ENCODE measurements at places on chromosomes 1 and 21. TPM values are rescaled to one million over a fixed set of nuclear protein-coding genes. Genes with fewer than 3 reads are reported as not detected.

DNA sequence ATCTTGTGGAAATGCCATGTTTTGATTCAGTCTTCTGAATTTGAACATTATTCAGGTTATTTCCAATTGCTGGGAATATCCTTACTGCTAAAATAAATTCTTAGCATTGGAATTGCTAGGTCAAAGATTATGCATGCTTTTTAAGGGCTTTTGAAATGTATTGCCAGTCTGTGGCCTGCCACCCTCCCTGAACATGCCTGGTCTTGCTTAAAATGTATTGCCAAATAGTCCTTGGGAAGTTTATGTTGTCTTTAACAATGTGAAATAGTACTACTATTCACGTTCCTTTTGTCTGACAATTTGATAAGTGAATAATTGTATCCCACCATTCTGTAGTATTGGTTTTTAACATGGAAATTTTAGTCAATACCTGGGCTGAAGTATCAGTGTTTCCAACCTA is 13.6 kb downstream of the TARDBP start:
- DNase-seq = no peak

DNA sequence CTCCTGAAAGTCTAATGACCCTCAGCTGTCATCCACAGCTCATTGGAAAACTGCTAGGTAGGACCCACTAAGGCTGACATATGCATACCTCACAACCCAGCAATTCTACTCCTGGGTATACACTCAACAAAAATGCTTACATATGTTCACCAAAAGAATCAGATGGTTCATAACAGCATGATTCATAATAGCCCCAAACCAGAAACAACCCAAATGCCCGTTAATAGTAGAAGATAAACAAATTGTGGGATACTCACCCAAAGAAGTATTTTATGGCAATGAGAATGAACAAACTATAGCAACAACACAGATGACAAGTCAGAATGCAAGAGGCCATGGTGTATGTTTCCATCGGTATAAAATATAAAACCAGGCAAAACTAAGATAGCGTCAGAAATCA is 124.6 kb downstream of the HLCS start:
- no peak for DNase-seq

- DNase-seq = no peak
These were observed 18.3 kb downstream of the SLFNL1 start for GRCh38 chr1:41003127-41003639.

DNA sequence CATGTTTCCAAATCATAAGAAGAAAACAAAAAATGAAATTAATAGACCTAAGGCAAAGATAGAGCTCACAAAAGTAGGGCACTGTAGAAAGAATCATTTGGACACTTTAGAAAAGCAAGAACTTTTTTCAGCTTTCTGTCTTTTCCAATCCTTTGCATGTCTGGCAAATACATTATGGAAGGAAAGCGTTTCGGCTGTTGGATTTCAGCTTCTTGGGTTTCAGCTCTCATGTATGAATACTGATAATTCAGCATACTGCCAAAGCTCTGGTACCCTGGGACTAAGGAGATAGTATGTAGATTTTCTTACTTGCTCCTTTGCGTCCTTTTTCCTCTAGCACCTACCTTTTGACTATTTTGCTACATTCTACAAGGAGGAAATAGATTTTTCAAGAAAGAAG is 375.9 kb downstream of the BRINP3 start:
- DNase-seq = no peak

FAM72B gene
- 1.3 TPM for total RNA-seq

- no peak for DNase-seq
These were observed 94.5 kb downstream of the PTPRU start for GRCh38 chr1:29330856-29331255.

DNA sequence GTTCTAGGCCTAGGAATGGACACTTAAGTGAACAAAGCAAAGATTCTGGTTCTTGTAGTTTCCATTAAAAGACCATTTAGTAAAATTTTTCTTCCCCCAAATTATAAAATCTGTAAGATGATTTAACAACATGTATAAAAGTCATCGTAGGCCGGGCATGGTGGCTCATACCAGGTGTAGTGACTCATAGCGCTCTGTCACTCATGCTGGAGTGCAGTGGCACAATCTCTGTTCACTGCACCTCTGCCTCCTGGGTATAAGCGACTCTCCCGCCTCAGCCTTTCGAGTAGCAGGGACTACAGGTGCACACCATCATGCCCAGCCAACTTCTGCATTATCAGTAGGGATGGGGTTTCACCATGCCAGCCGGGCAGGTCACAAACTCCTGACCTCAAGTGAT is 9.1 kb downstream of the ASPM start:
- DNase-seq = no peak

GRCh38 chr21:21929789-21930188 is 931.6 kb downstream of the NCAM2 start:
- DNase-seq = no peak

CELSR2 gene
- 2.5 TPM for total RNA-seq

FCRLA gene
- total RNA-seq = not detected

CDC42BPA gene
- total RNA-seq = 1.5 TPM

SSR2 gene
- total RNA-seq = 196 TPM

DNA sequence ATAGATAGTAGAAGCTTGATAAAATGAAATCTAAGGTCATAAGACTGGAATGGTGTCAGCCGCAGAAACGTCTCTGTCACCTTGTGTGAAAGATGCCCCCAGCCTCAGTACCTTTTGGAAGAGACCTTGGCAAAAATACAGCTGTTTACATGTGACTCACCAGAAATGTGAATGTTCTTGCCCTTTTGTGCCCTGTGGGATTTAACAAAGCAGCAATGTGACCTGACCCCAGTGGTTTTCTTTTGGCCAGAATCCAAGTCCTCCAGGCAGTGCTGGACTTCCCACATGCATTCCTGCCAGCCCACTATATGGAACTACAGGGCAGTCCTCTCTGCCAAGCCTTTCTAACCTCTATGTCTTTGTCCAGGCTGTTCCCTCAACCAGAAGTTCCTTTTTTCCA is 27.2 kb upstream of the LRRC8C start:
- DNase-seq = no peak

GRCh38 chr1:167720965-167721616 is 691 bp upstream of the MPZL1 start:
- DNase-seq = no peak

- no peak for DNase-seq
These were observed 46.6 kb upstream of the GALNT2 start for GRCh38 chr1:230020451-230020850.

- DNase-seq = no peak
These were observed 532 bp upstream of the MANEAL start for GRCh38 chr1:37792943-37793686.

DNA sequence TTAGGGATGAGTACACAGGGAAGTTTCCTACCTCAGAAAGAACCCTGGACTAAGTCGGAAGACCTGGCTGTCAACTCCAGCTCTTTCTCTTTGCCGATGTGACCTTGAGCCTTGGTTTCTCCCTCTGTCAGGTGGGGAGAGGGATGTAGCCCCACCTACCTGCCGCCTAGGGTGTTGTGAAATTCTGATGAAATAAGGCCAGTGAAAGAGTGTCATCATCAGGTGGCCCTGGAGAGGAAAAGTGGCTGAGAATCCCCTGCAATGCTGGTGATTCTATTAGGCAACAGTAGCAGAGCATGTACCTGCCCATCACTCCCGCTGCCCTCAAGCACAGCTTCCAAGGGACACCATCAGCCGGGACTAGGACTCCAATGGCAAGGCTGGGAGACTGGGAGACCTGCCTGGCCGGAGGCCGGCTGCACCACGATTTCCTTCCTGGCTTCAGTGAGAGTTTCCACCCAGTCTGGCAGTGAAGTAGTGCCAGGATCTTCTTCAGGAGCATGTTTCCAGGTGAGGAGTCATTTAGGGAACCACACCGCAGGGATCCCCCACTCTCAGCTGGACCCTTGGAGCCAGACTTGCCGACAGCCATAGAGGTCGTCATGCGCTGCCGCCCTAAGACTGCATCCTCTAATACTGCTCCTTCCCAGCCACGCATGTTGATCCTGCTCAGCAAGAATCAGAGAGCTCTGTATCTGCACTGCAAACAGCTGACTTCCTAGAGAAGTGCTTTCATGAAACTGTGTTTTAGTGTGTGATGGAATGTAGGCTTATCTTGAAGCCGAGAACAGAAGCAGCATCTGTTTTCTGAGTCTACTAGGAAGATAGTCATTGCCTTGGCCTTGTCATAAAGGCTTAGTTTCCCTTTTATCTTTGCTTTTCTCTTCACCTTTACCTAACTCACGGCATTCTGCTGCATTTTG is 88.0 kb upstream of the F3 start:
- no peak for DNase-seq

DNA sequence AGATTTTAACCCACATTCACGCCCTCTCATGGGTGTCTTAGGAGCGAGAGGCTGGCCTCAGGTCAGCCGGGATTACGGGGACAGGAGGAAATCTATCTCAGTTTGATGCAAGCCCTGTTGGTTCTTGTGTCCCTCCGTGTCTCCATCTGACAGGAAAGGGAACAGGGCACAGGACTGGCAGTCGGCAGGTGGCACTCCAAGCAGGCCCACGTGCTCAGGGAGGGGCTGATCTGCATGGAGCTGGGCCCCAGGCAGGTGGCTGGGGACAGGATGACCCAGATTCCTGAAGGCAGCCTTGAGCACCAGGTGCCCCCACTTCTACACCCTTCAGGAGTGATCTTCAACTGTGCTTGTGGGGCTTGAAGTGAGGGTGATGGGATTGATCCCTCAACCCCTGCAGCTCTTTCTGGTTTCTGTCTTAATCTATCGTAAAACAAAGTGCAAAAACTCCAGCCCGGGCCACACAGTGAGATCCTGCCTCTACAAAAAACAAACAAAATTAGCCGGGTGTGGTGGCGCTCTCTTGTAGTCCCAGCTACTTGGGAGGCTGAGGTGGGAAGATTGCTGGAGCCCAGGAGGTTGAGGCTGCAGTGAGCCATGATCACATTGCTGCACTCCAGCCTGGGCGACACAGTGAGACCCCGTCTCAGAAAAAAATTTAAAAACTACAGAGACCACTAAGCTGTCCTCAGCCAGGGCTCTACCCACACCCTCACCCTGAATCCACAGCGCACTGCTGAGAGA is 8.3 kb downstream of the PLEKHG5 start:
- DNase-seq = no peak

DNA sequence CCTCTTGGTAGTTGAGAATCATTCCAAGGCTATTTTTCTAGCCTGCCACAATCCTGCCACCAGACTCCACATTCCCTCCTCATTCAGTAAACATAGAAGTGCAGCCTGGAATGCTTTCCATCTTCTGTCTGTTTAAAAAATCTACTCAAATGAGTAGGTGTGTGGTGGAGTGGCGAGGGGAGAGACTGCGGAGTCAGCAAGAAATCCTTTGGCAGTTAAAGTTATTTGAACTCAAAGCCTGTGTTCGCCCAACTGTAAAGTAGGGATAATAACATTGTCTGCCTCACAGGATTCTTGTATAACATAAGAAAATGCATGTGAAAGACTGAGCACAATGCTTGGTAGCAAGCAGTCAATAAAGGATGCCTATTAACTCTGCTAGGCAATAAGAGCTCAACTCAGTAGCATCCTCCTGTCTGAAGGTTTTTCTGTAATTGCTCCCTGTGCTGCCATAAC is 22.2 kb upstream of the DPT start:
- DNase-seq = no peak

- DNase-seq = no peak
These were observed 92.3 kb downstream of the BEND5 start for GRCh38 chr1:48684381-48684780.

DNA sequence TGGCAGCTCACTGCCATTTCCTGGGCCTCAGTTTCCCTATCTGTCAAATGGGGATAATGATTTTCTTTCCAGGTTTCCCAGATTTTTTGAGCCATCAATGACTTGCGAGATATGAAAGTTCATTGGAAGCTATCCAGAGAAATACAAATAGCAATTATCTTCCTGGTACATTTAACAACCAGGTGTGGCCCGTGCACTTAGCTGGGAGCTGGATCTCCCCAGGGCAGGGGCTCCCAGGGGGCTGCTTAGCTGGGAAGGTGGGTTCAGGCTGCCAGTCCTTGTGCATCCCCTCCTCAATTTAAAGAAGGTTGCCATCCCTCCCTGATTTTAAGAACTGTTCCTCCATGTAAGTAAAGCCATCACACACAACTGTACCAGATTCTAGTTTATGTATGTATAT is 3.6 kb upstream of the TMEM54 start:
- DNase-seq = no peak

DNA sequence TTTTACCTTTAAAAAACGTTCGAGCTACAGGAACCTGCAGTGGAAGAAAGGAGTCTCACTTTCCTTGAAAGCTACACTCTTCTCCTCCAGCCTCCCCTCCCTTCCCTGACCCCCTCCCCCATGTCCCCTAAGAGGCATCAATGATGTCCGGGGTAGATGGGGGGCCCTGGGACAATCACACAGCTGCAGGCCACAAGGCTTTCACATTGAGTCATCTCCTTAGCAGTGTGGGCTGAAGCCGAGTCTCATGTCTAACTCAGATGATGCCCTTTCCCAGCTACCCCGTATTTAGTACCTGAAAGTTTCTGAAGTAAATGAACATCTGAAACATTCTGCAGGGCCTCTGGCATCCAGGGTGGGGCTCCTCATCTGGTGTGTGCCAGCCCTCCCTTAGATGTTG is 6.3 kb upstream of the GPR25 start:
- no peak for DNase-seq

- DNase-seq = peak; percentile 79
These were observed at the start of gene LRRC42 for GRCh38 chr1:53946252-53947171. Gene LRRC42, plus strand, starts transcription at chr1:53946350. Its CDS starts 5,650 bp downstream, at chr1:53952000.

GRCh38 chr1:57248830-57249229 is 175.0 kb downstream of the DAB1 start:
- no peak for DNase-seq

- DNase-seq = no peak
These were observed 18.9 kb downstream of the ETV3L start for GRCh38 chr1:157080714-157081113.

WASF2 gene
- total RNA-seq = 175 TPM

TINAGL1 gene
- not detected for total RNA-seq

GRCh38 chr1:23719162-23719820 is 24.0 kb upstream of the ELOA start:
- no peak for DNase-seq

- DNase-seq = no peak
These were observed 41.9 kb downstream of the WNT9A start for GRCh38 chr1:227905573-227906487.

- peak; percentile 72 for DNase-seq
These were observed at the start of gene C1orf115 for GRCh38 chr1:220690140-220691052. Gene C1orf115, plus strand, starts transcription at chr1:220690363. Its CDS starts 40 bp downstream, at chr1:220690403.

- DNase-seq = no peak
These were observed 11.7 kb downstream of the C1orf94 start for GRCh38 chr1:34188418-34188817.

Data from CD4-positive, CD25-positive, alpha-beta regulatory T cell (primary cell).